ENCODE measurements at places on chromosomes 2 and 18.

GRCh38 chr18:68548904-68549870 lies 165.7 kb downstream of the TMX3 start:
- DNase-seq: no peak

DNA sequence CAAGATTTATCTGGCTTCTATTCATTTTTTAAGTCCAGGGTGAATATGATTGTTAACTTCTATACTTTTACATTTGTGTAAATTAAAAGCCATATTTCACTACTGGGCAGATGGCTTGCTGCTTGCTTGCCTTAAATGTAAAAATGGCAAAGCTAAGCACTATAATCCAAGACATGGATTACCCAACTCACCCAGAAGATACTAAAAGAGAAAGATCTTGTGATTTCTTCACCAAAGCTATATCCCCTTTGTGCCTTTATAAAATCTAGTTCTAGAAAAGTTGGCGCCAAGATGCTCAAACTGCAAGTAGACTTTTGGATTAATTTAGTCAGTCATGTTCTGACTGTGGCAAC lies 48.7 kb upstream of the PKDCC start:
- DNase-seq: no peak

GRCh38 chr2:3595985-3596384 lies 1.1 kb downstream of the COLEC11 start:
- no peak for DNase-seq

- no peak for DNase-seq
These were observed 72.9 kb downstream of the PRKCE start for GRCh38 chr2:45724335-45724734.

DNA sequence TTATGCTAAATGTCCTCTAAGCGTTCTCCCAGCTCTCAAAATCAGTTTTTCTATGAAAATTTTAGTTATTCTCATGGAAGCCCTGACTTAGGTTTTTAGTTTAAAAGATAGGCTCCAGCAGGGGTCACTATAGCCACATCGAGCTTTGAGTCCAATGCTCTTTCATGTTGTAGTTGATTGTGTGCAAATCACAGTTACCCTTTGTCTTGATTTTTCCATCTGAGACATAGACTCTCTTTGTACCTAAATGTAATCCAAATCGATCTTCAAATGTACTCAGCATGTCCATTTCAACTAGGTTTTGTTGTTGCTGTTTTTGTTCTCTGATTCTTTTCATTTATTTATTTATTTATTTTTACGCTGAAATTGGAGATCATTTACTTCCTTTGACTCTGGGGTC lies 26.4 kb upstream of the MSTN start:
- no peak for DNase-seq

DNA sequence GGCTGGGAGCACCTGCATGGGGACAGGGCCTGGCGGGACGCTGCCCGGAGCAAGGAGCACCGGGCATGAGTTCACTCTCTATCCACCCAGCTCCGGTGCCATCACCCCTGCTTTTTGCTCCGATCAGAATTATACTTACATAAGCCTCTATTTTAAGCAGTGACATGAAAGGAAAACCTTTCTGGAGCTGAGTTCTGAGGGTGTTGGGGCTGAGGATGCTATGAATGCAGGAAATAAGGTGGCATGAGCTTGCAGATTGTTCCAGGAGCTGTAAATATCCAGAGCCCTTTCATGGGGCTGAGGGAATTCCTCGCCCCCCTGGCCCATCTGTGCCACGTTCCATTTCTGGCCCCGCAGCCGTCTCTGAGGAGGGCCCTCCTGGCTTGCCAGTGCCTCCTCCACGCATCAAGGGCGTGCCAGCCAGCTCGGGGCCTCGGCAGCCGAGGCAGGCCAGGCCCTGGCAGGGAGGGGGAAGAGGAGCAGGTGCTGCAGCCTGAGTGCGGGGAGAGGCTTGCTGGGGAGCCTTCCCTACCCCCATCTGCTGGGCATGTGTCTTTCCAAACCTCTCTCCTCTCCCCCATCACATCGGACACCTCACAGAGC lies 91.7 kb upstream of the MCFD2 start:
- DNase-seq: no peak

- DNase-seq: no peak
These were observed 227.2 kb upstream of the HS6ST1 start for GRCh38 chr2:128545829-128546228.

DNA sequence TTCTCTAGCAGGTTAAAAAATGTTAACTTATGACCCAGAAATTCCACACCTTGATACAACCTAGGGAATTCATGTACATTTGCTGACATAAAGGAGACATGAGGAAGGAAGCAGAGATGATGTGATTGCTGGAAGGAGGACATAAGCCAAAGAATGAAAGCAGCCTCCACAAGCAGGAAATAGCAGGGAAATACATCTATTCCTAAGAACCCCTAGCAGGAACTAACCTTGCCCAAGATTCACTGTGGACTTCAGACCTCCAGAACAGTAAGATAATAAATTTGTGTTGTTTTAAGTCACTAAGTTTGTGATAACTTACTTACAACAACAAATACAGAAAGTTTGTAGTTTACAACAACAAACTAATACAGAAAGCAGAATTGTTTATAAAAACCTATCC lies 4.6 kb upstream of the DSG4 start:
- DNase-seq: no peak

DNA sequence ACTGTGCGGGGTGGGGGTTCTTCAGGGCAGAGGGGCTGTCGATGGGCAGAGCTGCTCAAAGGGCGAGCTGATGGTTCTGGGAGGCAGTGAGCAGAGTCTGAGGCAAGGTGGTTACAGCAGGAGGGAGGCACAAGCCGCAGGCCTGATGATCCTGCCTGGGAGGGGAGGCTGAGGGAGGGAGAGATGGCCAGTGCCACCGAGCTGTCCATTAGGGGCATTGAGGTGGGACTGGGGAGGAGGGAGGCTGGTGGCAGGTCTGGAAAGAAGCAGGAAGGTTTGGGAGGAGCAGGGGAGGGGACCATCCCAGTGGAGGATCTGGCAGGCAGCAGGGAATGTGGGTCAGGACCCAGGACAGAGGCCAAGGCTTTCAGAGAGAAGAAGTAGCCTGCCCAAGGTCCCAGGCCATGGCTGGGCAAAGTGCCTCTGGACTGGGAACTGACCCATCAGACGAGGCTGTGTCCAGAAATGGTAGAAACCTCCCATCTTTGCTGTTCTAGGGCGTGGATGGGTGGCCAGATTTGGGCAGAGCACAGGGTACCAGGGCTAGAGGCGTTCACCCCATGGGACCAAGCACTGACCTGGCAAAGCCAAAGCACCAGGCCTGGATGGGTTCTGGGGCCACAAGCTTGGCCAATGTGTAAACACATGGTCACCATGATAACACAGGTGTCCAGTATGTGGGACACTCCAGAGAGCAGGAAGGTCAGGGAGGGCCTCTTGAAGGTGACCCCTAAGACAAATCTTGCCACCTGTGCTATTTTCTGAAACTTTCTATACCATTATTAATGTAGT lies 55.5 kb downstream of the INHBB start:
- DNase-seq: no peak

DNA sequence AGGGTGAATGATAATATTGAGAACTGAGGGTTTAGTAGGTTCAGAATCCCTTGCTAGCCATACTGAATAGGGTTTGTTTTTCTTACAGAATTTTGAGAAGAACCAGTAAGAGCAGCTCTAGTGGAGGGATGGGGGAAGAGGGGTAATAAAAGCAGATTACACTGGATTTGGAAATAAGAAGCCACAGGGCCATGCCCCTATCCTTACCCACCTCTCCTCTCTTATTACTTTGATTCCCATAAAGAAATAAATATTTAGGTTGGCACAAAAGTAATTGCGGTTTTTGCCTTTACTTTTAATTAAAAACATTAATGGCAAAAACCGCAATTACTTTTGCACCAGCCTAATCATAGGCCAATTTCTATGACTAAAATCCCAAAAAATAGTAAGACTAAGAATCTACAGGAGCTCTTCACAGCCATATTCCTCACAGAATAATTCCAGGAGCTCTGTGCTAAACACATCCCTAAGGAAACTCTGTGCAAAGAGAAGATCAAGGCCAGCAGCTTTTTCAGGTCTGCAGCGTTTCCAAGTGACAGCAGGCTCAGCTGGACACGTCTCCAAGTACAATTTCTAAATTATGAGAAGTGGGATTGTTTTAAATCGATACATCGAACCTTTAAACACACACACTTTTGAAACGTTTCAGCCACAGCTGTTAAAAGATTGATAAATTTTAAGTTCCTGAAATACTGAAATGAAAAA lies 58.4 kb upstream of the RTN4 start:
- no peak for DNase-seq
